ENCODE measurements at places on chromosomes 4 and X.

DNA sequence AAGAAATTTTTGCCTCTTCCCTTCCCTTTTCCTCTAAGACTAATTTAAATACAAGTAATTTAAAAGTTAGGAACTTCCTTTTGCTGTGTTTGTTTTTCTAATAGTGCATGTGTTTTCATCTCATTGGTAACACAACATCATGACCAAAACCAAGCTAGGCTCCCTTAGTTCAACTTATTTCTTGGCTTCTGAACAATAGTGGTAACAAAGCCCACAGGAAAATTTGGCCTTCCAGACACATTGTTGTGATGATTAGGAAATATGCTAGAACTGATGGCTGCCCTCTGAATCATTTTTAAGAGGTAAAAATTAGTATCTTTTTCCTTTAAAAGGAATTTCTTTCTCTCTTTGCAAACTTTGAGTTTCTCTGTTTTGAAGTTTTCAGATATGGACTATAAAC, 25.5 kb upstream of the TEC start:
- DNase-seq, result no peak

- DNase-seq, result no peak
These were observed 269.3 kb upstream of the AGTR2 start for GRCh38 chrX:115901241-115901640.

DNA sequence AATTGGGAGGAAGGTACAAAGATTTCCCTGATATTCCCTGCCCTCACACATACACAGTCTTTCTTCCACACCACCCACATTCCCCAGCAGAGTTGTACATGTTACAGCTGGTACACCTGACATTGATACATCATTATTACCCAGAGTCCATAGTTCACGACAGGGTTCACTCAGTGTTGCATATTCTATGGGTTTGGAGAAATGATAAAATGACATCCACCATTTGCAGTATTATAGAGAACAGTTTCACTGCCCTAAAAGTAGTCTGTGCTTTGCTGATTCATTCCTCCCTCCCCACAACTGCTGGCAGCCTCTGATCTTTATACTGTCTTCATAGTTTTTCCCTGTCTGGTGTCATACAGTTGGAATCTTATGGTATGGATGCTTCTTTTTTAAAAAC, 15.0 kb downstream of the AGA start:
- DNase-seq, result no peak

- no peak for DNase-seq
These were observed 28.6 kb downstream of the AFAP1 start for GRCh38 chr4:7910952-7911578.

- DNase-seq, result no peak
These were observed 40.4 kb downstream of the PPA2 start for GRCh38 chr4:105433421-105433820.

- DNase-seq, result no peak
These were observed 55.7 kb downstream of the DCHS2 start for GRCh38 chr4:154435895-154436294.

GRCh38 chr4:153440475-153440874, 25.7 kb upstream of the TMEM131L start:
- no peak for DNase-seq

DNA sequence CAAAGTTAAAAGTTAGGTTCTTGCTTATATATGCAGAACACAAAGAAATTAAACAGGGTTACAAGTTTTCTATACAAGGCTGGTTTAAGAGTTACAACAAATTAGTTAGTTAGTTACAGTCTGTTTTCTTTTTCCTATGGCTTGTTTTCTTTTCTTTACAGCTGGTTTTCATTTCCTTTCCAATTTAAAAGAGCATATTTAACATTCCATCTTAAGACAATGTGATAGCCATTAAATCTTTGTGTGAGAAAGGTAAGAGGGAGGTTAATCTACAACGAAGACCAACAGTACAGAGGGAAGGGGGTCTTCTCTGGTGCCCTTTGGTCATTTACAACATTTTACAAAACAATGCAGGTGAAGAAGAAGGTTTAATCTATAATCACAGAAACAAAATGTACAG, 290.6 kb downstream of the ZNF674 start:
- DNase-seq, result no peak

GRCh38 chrX:118974088-118974907, at the start of gene LONRF3:
LONRF3 (plus strand) TSS chrX:118974618; CDS start chrX:118974781, 163 bp downstream.
- no peak for DNase-seq

GRCh38 chrX:142251680-142252079, 46.6 kb upstream of the MAGEC2 start:
- DNase-seq, result no peak

- DNase-seq, result no peak
These were observed 9.6 kb downstream of the OTOP1 start for GRCh38 chr4:4217113-4217512.

GRCh38 chr4:83771113-83771705, 235.3 kb downstream of the GPAT3 start:
- DNase-seq, result no peak

DNA sequence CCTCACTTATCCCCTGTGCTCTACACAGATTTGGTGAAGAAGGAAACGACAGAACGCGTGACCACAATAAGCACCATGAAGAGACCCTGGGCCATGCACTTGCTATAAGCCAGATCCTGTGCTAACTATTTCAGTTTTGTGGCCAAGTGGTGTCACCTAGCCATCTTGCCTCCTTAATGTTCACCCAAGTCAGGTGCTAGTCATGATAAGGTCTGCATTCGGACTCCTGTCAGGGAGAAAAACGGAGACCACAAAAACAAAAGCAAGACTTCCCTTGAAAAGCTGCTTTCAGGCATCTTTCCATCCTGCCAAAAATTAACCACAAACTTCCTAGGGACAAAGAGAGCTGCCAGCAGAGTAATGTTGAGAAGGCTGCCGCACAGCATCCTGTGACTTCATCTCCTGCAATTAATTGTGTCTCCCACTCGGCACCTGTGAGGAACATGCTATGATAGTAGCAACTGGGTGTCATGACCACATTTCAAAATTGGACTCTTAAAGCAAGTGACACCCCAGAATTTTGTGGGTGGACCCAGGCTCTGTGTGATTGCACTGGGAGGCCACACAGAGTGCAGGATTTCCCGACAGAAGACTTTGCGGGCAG, 8.8 kb upstream of the IDS start:
- no peak for DNase-seq

GRCh38 chr4:73378887-73379286, 25.2 kb upstream of the ALB start:
- no peak for DNase-seq

DNA sequence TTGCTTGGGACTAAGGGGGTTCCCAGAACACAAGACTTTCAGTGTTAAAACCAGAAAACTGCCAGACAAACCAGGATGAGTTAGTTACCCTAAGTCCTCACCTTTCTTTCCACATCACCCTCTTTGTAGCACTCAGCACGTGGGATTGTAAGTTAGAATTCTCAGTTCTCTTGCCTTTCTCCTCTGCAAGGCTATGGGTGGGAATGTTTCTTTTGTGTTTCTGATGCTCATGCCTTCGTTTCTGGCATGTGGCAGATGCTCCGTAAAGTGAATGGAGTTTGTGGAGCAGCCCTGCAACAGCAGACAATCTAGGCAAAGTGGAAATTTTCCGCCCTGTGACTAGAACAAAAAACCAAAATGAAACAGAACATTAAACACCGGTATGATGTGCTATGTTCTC, 64.7 kb upstream of the SPP1 start:
- no peak for DNase-seq

GRCh38 chr4:137608085-137608484, 75.8 kb upstream of the PCDH18 start:
- DNase-seq, result no peak

GRCh38 chr4:109816082-109816442, 500 bp downstream of the GAR1 start:
- peak; percentile 11 for DNase-seq

DNA sequence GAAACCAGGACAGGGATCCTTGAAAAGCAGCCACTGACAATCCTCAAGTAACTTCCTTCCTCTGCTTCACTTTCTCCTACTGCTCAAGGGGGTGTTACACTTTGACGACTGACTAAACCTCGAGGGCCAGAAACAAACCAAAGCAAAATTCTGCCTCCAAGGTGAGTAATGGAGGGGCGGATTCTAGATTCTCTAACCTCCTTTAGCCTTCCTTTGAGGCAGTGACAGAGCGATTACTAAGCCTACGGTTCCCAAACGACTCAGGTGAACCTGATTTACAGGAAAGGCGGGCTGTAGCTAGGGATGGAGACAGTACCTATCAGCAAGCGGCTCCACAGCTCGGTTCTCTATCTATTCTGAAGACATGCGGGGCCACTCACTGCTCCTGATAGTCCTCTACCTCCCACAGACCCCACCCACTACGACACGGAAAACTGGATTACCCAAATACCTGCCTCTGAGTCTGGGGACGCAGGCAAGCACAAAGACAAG, 487 bp downstream of the TBCK start:
- no peak for DNase-seq

DNA sequence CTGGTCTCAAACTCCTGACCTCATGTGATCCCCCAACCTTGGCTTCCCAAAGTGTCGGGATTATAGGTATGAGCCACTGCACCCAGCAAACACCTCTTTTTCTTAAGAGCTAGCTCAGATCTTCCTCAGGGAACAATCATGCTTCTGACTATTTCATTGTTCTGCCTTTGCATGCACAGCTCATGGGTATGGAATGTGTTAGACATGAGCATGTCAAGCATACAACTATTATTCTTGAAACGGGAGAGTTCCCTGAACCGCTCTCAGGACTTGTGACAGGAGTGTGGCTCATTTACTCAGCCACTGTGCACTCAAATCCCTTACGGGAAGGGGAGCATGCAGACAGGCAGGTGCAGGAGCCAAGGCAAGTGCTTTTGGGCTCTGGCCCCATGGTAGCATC, 231.7 kb upstream of the TAPT1 start:
- no peak for DNase-seq

DNA sequence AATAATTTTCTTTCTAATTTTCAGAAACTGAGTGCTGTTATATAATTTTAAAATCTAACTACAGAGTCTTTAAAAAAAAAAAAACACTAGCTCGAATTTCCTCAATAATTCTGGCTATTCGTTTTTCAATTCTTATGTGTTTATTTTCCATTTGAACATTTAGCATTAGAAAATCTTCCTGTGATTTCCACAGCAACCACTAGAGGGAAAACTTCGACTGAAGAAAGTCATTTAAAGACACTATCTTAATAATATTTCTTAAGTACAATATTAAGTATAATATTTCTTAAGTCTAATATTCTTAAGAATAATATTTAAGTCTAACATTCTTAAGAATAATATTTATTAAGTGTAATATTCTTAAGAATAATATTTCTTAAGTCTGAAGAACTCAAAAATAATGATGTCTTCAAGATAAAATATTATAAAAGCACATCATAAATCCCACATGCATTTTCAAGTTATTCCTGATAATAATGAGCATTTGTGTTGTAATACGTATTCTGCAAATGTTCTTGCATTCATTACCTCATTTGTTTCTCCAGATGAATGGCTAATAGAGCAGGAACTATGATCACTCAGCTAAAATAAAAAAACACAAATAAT, 118.4 kb upstream of the WDR17 start:
- no peak for DNase-seq

GRCh38 chr4:15855804-15856475, 77.8 kb downstream of the CD38 start:
- DNase-seq, result no peak

DNA sequence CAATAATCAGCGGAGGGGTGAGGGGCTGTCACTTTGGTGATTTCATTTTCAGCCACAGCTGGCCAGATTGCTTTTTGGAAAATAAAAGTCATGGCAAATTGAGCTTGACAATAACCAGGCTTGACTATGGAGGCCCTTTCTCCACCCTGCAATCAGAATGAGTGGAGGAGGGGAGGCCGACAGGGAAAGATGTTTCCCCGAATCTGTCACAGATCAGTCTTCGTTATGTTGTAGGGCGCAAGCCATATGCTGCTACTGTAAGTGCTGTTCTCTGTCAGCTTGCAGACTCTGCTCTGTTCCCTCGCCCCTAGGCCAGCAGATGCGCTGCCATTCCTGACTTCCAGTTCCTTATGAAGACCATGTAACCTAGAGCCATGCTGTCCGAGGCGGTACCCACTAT, 114.1 kb downstream of the MGST2 start:
- DNase-seq, result no peak

DNA sequence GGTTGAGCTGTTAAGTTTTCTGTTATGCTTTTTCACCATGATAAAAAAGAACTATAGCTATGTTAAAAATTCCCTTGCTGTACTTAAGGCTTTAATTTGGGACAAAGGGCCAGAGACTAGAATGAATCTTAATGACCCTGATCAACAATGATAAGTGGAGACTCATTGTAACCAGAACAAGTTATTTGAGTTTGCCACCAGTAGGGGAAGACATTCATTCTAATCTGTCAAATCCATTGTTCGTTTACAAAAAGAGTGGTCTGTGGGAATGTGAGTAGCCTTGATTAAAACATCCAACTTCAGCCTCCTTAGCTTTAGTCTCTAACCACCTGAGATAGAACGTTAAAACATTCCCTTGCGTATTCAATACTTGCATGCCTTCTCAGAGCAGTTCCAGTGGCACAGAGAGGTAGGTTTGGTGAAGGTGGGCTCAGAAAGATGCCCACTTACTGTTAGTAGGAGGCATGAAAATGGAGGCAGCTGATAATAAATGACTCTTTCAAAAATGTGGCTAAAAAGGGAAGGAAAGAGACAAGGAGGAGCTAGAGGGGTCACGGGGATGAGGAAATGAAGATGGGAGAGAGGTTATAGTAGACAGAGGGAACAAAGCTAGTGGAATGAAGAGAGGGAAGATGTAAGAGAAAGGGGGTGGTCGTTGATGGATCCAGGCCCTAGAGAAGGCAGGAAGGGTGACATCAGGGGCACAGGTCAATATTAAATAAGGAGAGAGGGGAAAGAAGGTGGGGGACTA, 66.2 kb downstream of the EGF start:
- no peak for DNase-seq

DNA sequence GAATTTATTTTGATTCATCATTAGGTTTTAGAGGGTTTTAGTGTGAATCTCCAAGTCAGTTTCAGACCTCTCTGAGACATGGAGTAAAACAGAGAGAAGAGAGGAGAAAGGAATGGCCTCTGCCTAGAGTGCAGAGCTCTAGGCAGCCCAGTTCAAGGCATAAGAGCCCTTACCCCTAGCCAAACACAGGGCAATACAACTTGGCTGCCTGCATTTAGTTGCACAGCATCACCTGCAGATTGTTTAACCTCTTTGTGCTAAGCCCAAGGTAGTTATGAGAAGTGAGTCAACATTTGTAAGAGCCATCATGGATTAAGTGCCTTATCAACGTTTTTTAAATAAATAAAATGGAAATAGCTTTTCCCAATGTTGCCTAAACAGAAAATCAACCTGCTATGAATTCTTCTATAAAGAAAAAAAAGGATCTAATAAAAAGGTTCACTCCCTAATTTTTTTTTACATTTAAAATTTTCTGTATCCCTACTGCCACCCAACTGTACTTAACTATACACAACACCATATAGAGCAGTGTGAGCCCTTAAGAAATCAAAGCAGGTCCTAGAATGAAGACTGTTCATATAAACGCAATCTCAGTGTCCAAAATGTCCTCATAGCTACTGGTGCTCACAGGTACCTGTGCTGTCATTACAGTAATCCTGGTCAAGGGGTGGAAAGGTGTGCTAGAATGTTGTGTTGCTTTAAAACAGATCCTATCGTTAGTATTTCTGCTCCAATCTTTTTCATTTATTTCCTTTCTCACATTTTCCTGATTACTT, 36.0 kb downstream of the PF4 start:
- DNase-seq, result no peak

GRCh38 chr4:139540161-139540560, 15.9 kb downstream of the SETD7 start:
- DNase-seq, result no peak

Data from stimulated activated CD8-positive, alpha-beta memory T cell treated with anti-CD3 and anti-CD28 coated beads, Interleukin-4, amount 100 ng/mL, for 1 hour (primary cell).